ENCODE measurements at places on chromosomes 13 and 19.

GRCh38 chr13:108947551-108948030, 318.2 kb downstream of the MYO16 start:
- no peak for DNase-seq

DNA sequence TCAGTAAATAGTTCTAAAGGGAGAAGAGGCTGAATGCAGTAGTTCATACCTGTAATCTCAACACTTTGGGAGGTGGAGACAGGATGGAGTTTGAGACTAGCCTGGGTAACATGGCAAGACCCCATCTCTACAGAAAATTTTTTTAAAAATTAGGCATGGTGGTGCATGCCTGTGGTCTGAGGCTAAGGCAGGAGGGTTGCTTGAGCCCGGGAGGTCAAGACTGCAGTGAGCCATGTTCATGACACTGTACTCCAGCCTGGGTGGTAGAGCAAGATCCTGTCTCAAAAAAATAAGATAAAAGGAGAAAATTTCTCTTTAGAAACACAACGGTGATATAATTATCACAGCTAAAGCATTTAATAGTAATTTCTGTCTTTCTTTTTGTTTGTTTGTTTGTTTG, 57.1 kb downstream of the SIPA1L3 start:
- no peak for DNase-seq

DNA sequence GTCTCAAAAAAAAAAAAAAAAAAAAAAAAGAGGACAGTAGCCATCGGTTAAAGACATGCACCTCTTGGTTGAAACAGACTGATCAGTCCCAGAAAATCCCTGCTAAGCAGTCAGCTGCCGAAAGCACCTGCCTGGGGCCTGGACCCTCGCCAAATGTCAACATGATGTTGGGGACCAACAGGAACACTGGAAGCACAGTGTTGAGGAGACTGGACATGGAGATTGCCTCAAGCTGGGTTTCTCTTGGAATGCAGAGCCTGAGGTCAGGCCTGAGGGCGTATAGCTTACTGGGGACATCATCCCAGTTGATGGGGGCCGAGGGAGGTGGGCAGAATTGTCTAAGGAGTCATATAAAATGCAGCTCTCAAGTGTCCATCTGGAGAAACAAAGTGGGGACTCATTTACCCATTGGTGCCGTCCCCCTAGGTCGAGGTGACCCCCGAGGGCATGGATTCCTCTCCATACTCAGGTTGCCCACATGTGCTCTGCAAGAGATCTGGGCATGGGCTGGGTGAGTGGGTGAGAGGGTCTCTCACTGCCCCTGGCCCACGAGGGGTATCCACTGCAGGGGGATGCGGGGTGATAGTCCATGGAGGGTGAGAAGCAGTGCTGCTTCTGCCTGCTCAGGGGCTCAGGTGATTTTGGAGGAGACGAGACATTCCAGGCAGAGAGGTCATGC, 164.5 kb downstream of the URI1 start:
- no peak for DNase-seq

DNA sequence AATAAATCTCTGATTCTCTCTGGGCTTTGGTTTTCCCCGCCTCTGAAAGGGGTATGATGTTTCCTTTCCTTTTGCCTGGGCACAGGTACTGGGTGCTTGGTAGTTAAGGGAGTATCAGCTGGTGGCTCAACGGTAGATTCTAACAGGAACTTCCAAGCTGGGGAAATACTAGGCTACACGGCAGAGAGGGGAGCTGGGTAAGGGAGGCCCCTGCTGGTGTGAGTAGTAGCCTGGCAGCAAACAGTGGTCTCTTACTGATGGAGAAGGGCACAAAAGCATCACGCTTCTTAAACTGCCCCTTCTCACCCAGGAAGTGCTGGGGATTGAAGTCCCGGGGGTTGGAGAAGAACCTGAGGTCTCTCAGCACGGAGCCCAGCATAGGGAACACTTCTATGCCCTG, 26.9 kb upstream of the CYP2A7 start:
- no peak for DNase-seq

GRCh38 chr19:35484252-35485036, 5.8 kb downstream of the KRTDAP start:
- DNase-seq = no peak

GRCh38 chr13:40452038-40452666, 214.3 kb downstream of the FOXO1 start:
- no peak for DNase-seq

- peak; percentile 91 for DNase-seq
These were observed at the start of gene ZNF154 for GRCh38 chr19:57708641-57709361. TSS of gene ZNF154 (minus strand) at chr19:57709204. CDS start at chr19:57708971, 233 bp downstream.

DNA sequence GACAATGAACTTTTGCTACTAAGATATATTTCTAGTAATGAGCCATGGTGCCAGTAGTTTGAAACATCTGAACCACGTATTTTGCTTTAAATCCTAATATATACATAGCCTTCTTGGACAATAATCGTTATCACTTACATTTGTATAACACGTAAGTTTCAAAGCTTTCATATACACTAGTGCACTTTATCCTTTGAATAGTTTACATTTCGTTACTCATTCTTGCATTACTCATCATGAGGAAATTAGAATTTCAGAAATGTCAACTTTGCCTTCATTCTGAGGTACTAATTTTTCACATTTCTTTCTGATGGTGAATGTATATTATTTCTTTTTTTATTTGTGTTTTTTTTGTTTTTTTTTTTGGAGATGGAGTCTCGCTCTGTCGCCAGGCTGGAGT, 5.8 kb downstream of the KBTBD7 start:
- DNase-seq = no peak

DNA sequence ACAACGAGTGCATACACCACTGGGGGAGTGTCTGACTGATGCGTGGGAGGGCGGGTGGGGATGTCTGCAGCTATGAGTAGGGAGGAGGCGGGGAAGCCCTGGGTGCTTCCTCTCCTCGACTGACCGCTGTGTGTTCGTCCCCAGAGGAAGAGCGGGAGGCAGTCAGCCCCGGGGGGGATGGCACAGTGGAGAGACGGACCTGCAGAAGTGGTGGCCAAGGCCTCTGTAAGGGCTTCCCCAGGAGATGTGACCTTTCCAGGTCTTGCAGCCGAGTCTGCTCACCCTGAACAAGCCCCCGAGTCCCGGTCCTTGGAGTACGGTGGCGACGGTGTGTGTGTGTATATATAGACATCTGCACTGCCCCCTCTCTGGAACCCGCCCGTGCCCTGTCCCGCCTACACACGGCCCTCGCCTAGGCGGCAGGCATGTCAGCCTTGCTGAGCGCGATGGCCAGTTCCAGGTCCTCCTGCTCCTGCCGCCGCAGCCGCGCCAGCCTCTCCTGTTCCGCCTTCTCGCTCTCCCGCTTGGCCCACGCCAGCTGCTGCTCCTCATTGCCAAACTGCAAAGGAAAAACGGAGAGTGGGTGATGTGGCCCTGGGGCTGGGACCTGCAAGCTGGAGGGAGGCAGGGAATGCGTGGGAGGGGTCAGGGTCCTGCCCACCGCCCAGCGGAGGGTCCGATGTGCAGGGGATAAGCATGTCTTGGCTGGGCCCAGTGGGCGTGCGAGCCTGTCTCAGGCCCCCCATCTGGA, 30.8 kb downstream of the KLF2 start:
- DNase-seq = no peak

DNA sequence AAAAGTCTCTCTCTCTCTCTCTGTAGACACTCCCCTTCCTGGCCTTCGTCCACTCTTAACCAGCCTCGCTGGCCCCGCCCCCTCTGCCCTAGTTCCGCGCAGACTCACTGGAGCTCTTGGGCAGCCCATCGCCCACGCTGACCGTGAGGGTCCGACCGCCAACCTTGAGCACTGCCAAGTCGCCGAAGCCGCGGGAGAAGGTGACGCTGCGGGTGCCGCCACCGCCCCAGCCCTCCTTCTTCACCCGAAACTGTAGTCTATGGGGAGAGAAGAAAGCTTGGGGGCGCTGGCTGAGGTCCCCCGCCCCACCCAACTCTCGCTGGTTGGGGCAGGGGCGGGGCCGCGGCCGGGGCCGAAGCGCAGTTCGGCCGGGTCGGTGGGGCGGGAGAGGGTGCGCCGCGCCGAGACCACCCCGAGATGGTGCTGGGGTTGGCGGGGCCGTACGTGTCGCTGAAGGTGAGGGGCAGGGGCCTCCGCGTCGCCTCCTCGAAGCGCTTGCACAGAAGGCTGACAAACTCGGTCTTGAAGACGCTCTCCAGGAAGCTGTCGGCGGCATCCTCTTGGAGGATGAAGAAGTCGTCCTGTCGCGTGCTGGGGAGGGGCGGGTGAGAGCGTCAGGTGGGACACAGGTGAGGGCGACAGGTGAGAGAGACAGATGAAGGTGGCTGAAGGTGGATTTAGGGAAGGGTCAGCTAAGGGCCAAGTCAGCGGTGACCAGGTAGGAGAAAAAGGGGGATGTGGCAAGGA, 12.6 kb upstream of the ZNF414 start:
- DNase-seq = peak; percentile 95

DNA sequence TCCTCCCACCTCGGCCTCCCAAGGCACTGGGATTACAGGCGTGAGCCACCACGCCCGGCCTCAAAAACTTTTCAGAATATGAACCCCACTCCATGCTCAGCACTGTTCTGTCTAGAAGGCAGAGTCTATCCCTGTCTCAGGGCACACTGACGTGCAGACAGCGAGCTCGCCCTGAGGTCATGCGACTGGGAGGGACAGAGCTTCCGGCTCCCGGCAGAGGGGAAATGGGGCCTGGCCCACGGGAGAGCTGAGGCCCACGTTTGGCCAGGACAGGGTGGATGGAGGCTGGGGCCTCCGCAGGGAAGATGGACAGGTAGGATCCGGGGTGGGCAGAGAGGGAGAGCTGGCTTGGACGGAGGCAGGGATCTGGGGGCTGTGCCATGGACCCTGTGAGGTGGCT, 2.8 kb upstream of the AZU1 start:
- no peak for DNase-seq

DNA sequence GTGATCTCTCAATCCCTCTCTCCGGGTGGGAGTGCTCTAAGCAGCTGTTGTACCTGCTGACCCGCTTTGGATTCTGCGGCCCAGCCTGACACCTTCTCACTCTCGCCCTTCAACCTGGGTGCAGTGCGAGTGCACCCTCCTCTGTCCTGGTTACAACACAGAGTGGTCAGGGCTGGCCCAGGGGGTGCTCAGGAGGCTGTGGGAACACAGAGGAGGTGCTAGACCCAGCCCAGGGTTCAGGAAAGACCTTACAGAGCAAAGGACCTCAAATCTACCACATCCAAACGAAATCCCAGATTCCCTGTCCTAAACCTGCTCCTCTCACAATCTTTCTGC, 23.7 kb downstream of the ZNF175 start:
- DNase-seq = no peak

- peak; percentile 62 for DNase-seq
These were observed at the start of gene THSD1 for GRCh38 chr13:52405767-52406494. TSS of gene THSD1 (minus strand) at chr13:52406172. CDS start at chr13:52402600, 3,572 bp downstream.

DNA sequence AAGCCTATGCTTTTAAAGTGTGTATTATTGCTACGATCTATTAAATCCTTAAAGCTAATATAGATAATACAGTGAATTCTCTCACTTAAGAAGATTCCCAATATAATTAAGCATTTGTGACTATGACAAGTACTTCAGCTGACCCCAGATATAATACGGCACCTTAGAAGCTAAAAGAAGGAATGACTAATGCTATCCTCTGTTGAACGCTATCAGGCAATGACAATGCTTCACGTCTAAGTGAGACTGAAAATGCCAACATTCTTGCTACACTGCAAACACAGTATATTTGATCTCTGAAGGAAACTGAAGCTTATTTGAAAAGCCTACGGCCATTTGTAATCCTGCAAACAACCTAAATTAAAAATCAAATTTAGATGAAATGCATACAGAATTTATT, 19.7 kb downstream of the VWA8 start:
- no peak for DNase-seq

DNA sequence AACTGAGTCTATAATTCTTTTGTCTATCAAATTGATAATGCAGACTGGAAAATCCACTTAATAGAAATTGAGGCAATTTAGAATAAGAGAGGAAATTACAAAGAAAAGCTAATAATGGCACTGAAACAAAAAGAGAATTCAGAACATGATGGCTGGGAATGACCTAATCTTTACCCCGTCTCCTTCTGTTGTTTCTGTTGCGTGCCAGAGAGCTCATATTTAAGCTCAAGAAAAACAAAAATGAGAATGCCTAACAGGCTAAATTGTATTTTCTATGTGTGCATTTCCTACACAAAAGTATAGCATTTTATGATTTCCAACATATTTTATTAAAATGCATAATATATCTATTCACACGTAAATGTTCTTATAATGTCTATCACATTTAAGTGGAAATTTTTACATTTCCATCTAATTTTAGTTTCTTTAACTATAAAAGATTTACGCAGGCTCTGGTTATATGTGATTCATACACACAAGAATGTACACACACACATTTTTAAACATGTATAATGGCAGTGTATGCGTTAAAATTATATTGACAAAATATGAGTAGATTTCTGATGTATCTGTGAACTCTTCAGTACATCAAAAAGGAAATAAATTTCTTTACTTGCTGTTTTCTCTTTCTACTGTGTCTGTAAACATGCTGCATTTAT, 432.3 kb downstream of the SLITRK6 start:
- no peak for DNase-seq

- DNase-seq = no peak
These were observed 562.8 kb downstream of the SLITRK6 start for GRCh38 chr13:85236413-85236812.

DNA sequence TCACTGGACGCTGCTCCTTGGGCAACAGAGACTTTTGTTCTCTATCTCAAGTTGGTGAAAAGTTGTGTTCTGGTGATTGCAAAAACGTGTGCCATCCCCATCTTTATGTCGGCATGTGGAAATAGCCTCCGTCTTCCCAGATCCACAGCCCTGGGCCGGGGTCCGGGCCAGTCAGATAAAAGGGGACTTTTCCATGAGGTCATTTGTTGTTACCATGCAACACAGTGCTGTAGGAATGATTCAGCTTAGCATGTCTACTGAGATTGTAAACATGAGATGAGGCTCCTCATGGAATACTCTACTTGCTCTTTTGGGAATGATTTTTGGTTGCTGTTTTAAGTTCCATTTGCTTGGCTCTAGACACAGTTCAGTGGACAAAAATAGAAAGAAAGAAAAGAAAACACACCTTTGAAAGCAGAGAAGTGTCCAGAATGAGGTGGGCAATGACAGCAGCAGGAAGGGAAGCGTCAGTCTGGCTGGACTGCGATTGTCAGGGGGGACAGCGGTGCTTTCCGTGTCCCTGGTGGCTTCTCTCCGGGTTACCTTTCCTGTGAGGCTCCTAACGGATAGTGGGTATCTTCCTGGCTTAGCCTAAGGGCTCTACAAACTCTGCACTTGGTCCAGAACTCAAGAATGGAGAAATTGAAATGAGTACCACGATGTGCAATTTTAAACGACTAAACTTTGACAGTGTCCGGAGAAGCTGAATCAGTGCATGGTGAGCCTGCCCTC, 91.6 kb downstream of the TEX29 start:
- DNase-seq = no peak
